Sigmoid colon (tissue), 7 donors: ENCODE measurements at places on chromosomes 3 and 15. TPM values are rescaled to one million over a fixed set of nuclear protein-coding genes. Genes with fewer than 3 reads are reported as not detected.
A peak's percentile ranks its signal among the peaks of the same experiment; 100 is the strongest.

The RPL39L gene
- total RNA-seq: 27.7 TPM

The ARL8B gene
- 53.2 TPM for total RNA-seq

The TGM4 gene
- not detected for total RNA-seq

The GHSR gene
- total RNA-seq: 0.55 TPM

The CNOT10 gene
- total RNA-seq: 13.0 TPM

The THPO gene
- not detected for total RNA-seq

The ZNF385D gene
- 4.3 TPM for total RNA-seq

The GASK1A gene
- total RNA-seq: 18.9 TPM

The CCR8 gene
- total RNA-seq: not detected

DNA sequence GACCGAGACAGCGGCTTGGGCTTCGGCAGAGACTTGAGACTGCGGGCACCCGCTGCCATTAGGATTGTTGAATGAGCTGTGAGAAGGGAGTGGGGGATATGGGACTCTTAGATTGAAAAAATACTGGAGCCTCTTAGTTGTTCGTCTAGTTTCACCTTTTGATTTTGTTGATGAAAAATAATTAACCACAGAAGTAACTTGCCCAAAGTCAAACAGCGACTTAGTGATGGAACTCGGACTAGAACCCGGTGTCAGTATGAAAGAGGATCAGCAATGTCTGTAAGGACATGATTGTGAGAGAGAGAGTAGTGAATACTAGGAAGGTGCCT is 510 bp upstream of the GOLGB1 start:
- no peaks in the 10 kb centered on the region for H3K27me3 ChIP-seq
- H3K27ac ChIP-seq: peak overlapping the region; percentile 91
- DNase-seq: no peak
- H3K36me3 ChIP-seq: no peaks in the 10 kb centered on the region
- H3K4me3 ChIP-seq: peak overlapping the region; percentile 79

DNA sequence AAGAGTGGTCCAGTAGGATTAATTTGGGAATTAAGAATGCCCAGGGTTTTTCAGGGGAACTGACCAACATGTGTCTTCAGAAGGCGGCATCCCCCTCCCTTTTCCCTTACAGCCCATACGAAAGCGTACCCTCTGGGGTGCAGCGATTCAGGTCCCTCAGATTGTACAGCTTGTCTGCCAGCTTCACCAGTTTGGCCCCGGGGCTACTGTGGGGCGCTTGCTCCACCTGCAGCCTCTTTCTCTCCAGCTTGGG is 848 bp downstream of the HDDC3 start:
- no peaks in the 10 kb centered on the region for H3K27me3 ChIP-seq
- H3K4me1 ChIP-seq: peaks cover 51% of the 10 kb centered on the region
- H3K27ac ChIP-seq: peak overlapping the region; percentile 85
- H3K36me3 ChIP-seq: no peaks in the 10 kb centered on the region

DNA sequence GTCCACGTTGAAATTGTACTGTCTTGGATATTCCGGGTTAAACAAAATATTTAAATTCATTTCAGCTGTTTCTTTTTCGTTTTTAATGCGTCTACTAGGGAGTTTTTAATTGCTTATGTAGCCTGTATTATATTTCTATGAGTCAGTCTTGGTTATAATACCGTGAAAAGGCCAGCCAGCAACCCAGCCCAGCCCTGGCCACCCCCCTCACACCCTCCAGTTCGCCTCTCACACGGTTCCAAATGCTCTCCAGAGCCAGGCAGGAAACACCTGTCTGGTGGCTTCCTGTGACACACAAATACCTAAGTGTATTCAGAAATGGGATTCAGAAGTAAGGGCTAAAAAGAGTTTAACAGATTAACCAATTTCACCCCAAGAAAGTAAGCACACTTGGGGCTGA is 4.4 kb downstream of the SH3BP5 start:
- DNase-seq: no peak
- no peaks in the 10 kb centered on the region for H3K36me3 ChIP-seq
- no peaks in the 10 kb centered on the region for H3K27me3 ChIP-seq
- H3K4me1 ChIP-seq: no peaks in the 10 kb centered on the region
- no peak overlapping the region for H3K4me3 ChIP-seq

- H3K4me3 ChIP-seq: no peak overlapping the region
- H3K27me3 ChIP-seq: no peaks in the 10 kb centered on the region
- no peaks in the 10 kb centered on the region for H3K4me1 ChIP-seq
- no peak overlapping the region for H3K27ac ChIP-seq
- H3K36me3 ChIP-seq: no peaks in the 10 kb centered on the region
- DNase-seq: no peak
Observed at GRCh38 chr15:33874156-33874555, 94.1 kb upstream of the CHRM5 start.

- no peaks in the 10 kb centered on the region for H3K4me1 ChIP-seq
- no peaks in the 10 kb centered on the region for H3K36me3 ChIP-seq
Observed at GRCh38 chr3:113626503-113627371, 69.7 kb downstream of the USF3 start.

GRCh38 chr3:18886331-18886730 is 262.0 kb upstream of the KCNH8 start:
- H3K27me3 ChIP-seq: no peaks in the 10 kb centered on the region
- no peak overlapping the region for H3K4me3 ChIP-seq
- no peaks in the 10 kb centered on the region for H3K36me3 ChIP-seq
- no peaks in the 10 kb centered on the region for H3K4me1 ChIP-seq
- no peak for DNase-seq

GRCh38 chr15:68818769-68819494 is 1.8 kb downstream of the ANP32A start:
- peaks cover 43% of the 10 kb centered on the region for H3K4me1 ChIP-seq
- H3K36me3 ChIP-seq: no peaks in the 10 kb centered on the region
- H3K27ac ChIP-seq: peak overlapping the region; percentile 92
- H3K27me3 ChIP-seq: no peaks in the 10 kb centered on the region
- peak overlapping the region; percentile 97 for H3K4me3 ChIP-seq

- H3K36me3 ChIP-seq: no peaks in the 10 kb centered on the region
- H3K4me1 ChIP-seq: no peaks in the 10 kb centered on the region
- no peak for DNase-seq
- no peaks in the 10 kb centered on the region for H3K27me3 ChIP-seq
- no peak overlapping the region for H3K4me3 ChIP-seq
Observed at GRCh38 chr3:167184511-167184910, 195.6 kb downstream of the ZBBX start.
